ENCODE measurements at places on chromosomes 6 and 20. TPM values are rescaled to one million over a fixed set of nuclear protein-coding genes. Genes with fewer than 3 reads are reported as not detected.

The CD2AP gene
- total RNA-seq, result 21.5 TPM

The PCIF1 gene
- 40.8 TPM for total RNA-seq

The GSTA1 gene
- total RNA-seq, result not detected

The AGER gene
- total RNA-seq, result 1.4 TPM

The PRSS16 gene
- total RNA-seq, result not detected

The AFG1L gene
- 6.5 TPM for total RNA-seq

The PRRC2A gene
- 137 TPM for total RNA-seq

The RGS17 gene
- total RNA-seq, result 0.27 TPM

The TMX4 gene
- total RNA-seq, result 44.7 TPM

The MAK gene
- total RNA-seq, result not detected

The CRYBG1 gene
- 4.8 TPM for total RNA-seq

The SRSF12 gene
- total RNA-seq, result 0.78 TPM

The CFB gene
- total RNA-seq, result 8.1 TPM

GRCh38 chr6:125340991-125341390, 39.2 kb upstream of the HDDC2 start:
- no peak for ATAC-seq

- ATAC-seq, result no peak
Observed at GRCh38 chr6:136210398-136211165, 39.5 kb downstream of the MTFR2 start.

- ATAC-seq, result no peak
Observed at GRCh38 chr20:45827030-45827652, at the start of gene TNNC2. TNNC2 (minus strand) TSS chr20:45827312; CDS start chr20:45827248, 64 bp downstream.

GRCh38 chr20:56158489-56158888, 90.0 kb upstream of the MC3R start:
- ATAC-seq, result no peak

GRCh38 chr6:133977983-133978895, 25.2 kb downstream of the TBPL1 start:
- peak; percentile 91 for ATAC-seq

- no peak for ATAC-seq
Observed at GRCh38 chr20:32338665-32339064, 19.5 kb upstream of the ASXL1 start.

DNA sequence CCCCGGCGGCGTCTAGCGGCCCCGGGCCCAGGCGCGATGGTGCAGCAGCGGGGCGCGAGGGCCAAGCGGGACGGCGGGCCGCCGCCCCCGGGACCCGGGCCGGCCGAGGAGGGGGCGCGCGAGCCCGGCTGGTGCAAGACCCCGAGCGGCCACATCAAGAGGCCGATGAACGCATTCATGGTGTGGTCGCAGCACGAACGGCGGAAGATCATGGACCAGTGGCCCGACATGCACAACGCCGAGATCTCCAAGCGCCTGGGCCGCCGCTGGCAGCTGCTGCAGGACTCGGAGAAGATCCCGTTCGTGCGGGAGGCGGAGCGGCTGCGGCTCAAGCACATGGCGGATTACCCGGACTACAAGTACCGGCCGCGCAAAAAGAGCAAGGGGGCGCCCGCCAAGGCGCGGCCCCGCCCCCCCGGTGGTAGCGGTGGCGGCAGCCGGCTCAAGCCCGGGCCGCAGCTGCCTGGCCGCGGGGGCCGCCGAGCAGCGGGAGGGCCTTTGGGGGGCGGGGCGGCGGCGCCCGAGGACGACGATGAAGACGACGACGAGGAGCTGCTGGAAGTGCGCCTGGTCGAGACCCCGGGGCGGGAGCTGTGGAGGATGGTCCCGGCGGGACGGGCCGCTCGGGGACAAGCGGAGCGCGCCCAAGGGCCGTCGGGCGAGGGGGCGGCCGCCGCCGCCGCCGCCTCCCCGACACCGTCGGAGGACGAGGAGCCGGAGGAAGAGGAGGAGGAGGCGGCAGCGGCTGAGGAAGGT, 715 bp downstream of the SOX12 start:
- ATAC-seq, result peak; percentile 8

GRCh38 chr20:19858466-19859371, 100.7 kb downstream of the RIN2 start:
- ATAC-seq, result peak; percentile 66

DNA sequence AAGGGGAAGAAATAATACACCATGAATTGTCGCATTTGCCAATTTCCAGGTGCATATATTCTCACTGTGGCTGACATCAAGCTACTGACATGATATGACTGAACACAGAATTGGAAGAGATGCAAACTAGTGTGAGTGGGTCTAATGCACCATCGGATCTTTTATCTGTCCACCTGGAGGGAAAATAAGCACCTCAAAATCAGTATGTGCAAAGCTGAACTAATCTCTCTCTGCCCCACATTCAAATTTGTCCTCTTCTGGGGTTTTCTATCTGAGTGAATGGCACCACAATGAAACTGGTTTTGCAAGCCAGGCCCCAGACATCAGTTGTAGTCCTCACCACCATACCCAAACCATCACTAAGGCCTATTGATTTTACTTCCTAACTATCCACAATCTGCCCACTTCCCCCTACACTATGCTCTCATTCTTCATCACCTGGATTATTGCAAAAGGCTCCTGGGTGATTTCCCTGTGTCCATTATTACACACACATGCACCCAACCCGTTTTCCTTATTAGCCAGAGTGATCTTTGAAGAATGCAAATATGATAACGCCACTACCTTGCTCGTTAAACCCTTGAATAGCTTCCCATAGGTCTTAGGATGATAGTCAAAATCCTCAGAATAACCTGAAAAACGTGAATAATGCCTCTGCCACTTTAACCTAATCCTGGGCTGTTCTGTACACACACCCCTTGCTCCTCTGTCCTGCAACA, 159.0 kb upstream of the GMDS start:
- no peak for ATAC-seq

- no peak for ATAC-seq
Observed at GRCh38 chr20:59390437-59390836, 90.0 kb downstream of the EDN3 start.

DNA sequence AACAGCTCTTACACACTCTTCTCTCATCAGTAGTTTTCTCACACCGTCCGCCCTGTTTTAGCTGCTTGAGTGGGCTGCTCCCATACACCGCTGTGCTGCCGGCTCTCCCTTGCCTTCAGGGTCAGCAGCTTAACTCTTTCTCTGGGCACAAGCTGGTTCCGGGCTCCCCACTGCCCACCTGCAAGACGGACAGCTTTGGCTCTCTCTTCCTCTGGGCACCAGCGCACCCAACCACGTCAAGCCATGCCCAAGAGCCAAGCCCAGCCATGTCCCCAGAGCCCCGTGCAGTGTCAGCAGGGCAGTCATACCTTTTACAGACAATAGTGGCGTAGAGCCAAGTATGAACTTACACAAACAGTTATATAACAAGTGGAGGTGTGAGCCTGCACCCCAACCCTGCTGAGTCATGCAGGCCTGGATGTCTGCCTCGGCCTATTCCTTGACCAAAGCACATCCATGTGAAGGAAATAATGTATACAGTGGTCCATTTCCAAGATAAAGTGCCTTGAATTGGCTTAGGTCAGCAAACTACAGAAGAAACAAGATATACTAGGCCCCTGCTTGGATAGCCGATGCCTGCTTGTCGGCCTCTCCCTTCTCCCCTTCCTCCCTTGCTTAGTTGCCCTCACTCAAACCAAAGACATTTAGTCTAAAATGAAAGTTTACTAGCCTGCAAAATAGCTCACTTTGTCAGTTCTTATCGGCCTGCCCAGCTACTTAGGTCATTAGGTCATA, 89.3 kb downstream of the JPH2 start:
- ATAC-seq, result no peak

DNA sequence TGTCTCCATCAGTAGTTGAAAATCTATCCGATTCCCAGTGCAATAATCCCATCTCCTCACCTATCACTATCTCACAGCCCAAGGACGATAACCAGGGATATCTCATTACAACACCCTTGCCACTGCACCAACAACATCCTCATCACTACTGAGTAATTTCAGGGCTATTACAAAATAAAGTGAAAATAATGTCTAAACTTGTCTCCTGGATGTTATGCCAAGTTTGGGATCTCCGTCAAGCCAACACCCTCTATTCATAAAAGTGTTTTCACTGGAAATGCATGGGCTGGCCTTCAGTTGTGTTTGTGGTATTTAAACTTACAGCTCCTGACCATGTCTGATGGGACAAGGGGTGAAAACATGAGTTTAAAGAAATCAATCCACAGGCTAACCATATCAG, 42.0 kb upstream of the STMND1 start:
- no peak for ATAC-seq

DNA sequence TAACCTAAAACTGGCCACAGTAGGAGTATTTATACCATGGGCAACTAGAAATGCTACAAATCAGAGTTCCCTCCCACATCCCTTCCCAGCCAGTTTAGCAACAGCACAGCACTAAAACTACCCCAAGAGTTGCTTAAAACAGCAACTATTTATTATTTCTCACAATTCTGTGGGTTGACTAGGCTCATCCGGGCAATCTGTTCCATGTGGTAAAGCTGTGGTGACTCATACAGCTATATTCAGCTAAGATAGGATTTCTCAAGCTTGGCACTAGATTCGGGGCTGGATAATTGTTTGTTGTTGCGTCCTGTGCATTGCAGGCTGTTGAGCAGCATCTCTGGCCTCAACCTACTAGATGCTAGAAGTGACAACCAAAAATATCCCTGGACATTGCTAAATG, 8.6 kb upstream of the HECA start:
- no peak for ATAC-seq
